ENCODE measurements at places on chromosomes 7 and 10.

- DNase-seq, result no peak
Observed at GRCh38 chr7:129664029-129665012, 52.8 kb downstream of the NRF1 start.

DNA sequence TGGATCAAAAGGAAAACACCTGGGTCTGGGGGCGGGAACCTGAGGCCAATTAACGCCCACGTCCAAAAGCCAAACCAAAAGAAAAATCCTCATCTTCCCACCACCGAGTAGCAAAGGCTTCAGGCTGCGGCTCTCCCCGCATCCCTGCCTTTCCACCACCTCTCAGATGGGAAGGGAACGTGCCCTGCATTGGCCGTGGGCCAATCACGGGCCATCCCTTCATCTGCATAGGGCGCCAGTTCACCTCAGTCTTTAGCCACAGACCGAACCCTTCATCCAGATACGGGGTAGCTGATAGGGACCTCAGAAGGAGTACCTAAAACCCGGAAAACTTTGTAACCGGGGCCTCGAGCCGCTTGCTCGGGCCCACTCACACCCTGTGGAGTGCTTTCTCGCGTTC, 626 bp downstream of the PRPF18 start:
- no peak for DNase-seq

DNA sequence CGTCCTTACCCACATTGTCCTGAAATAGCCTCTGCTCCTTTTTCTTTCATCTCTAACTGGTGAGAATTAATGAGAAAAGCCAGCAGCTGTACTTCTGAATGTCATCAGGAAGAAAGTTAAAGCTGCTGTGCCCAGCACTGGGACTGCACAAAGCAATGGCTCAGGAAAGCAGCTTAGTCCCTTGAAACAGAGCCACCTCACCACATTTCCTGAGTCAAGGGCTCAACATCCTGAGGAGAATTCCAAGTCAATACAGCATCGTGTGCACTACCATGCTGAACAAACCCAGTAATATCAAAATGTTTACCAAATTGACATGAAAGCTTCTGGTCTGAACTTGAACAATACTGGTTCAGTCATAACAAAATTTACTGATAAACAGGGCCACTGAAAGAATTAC, 140.1 kb downstream of the KMT2E start:
- DNase-seq, result no peak

- DNase-seq, result no peak
Observed at GRCh38 chr7:71780282-71780681, 631.9 kb downstream of the CALN1 start.

DNA sequence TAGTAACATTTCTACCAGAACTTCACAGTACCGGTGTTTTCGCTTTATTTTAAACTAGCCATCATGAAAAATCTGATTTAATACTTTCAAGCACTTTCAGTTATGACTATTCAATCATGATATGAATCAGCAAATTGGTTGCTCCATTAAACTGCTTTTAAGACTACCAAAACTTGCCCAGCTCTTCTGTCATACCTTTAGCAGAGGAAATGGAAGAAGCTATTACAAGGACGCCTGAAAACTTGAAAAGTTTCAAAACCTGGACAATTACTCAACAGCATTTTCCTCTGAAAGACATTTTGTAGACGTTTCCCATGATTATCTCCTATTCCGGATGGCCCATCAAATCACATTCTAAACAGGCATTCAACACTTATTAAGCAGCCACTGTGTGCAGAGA, 2.0 kb downstream of the JAZF1 start:
- DNase-seq, result no peak

- DNase-seq, result no peak
Observed at GRCh38 chr7:30191809-30192208, 57.0 kb downstream of the MTURN start.

DNA sequence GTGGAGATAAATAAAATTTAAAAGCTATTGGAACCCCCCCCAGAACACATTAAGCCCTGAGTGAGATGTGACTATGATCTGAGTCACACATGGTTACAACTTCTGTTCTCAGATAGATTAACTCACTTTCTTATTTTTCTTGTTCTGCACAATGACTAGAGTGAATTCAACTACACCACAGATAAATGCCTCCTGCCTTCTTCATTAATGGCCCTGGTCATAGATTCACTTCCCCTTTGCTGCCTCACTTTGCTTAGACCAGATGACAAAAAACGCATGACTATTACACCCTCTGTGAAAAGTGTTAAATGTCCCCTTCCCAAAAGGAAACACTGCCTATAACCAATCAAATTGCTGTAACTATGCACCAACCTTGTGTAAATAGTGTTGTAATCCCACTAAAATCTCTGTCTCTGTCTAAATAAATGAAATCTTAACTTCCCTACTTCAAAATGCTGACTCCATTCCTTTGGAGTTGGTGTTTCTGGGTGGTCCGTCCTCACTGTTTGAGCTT, 49.4 kb downstream of the AKR1D1 start:
- no peak for DNase-seq

DNA sequence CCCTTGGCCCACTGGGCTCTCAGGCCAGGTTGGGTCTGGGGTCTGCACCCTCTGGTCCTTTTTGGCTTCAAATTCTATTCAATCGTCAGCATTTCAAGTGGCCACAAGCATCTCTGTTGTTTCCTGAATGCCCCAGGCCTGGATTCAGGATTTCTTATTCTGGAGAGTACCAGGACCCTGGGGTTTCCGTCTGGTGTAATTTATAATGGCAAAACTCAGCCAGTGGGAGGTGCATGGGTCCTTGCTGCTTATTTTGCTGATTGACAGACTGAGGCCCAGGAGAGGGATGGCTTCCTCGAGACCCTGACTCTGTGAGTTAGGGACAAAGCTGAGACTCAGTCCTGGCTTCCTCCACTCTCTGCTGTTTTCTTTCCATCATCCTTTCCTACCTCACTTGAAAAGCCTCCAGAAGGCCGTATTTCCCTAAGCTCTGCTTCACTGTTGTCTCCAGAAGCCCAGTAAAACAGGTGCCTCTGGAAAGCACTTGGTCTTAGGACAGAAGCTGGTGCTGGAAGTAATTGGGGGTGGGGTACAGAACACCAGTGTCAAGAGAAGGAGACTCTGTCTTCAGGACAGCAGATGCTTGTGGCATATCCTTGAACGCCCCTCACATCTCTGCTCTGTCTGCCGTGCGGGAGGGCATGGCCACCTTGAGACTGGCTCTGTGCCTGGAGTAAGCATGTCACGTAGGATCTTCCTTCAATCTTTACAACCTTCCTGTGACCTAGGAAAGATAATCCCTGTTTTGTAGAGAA, 39.4 kb upstream of the SH2D4B start:
- no peak for DNase-seq

DNA sequence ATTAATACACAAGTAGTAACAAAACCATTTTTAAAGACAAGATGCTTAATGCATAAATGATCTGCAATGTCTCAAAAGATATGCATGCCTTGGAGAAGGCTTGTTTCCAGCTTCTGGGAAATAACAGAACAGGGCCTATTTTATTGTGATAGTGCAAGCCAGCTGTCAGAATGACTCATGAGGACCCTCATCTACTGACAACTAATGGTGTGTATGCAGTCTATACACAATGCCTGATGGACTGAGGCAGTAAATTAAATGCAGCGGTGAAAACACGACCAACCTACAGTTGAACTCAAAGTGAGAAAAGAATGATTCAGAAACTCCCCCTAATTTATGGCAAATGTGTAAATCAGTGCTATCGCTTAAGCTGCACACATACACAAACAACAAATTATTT, 46.3 kb downstream of the VPS41 start:
- no peak for DNase-seq

DNA sequence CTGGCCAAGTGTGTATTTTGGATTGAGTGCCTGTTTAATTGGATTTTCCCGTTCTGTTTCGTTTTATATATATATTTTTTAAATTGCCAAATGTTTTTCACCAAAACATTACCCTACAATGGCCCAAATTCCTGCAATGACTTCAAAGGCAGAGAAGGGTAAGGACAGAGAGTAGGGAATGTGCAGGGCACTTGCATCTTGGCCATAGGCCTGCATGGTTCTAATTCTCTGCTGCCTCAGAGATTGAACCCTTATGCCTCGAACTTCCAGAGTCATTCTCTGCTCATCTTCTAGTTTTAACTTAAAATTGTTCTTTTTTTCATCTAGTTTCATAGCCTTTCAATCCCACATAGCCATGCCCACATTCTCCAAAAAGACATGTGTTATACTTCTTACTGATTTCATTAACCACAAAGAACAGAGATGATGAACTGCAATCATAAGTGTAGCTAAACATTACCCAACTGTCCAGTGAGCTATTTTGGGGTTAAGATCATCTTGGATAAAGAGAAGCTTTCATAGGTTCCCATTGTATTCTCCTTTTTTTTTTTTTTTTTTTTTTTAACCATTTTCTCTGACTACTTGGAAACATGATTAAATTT, 177.6 kb downstream of the PLXDC2 start:
- DNase-seq, result no peak

GRCh38 chr10:22367471-22367870, 22.2 kb downstream of the SPAG6 start:
- DNase-seq, result no peak

- DNase-seq, result no peak
Observed at GRCh38 chr7:135665042-135665441, 2.7 kb downstream of the STMP1 start.

DNA sequence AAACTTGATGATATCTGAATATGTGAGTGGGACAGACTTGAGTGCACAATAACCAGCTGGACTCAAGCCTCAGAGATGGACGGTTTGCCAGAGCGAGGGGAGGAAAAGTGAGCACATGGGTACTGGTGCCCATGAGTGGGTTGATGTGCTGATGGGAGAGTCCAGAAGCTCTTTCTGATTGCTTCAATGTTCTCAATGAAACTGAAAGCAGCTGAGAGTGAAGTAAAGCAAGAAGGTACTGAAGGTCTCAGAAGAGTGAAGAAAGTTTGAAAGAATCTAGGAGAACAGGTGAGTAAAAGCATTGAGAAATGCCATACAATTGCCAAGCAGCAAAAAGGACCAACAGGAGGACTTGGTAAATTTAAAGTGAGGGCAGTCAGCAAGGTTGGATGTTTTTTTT, 28.6 kb downstream of the CTTNBP2 start:
- no peak for DNase-seq

GRCh38 chr10:78078539-78079330, 45.1 kb downstream of the RPS24 start:
- no peak for DNase-seq

Measured in stimulated activated CD4-positive, alpha-beta T cell treated with anti-CD3 and anti-CD28 coated beads, Interleukin-4, amount 100 ng/mL, for 4 hours (primary cell).